ENCODE measurements at places on chromosomes 13 and 19.

DNA sequence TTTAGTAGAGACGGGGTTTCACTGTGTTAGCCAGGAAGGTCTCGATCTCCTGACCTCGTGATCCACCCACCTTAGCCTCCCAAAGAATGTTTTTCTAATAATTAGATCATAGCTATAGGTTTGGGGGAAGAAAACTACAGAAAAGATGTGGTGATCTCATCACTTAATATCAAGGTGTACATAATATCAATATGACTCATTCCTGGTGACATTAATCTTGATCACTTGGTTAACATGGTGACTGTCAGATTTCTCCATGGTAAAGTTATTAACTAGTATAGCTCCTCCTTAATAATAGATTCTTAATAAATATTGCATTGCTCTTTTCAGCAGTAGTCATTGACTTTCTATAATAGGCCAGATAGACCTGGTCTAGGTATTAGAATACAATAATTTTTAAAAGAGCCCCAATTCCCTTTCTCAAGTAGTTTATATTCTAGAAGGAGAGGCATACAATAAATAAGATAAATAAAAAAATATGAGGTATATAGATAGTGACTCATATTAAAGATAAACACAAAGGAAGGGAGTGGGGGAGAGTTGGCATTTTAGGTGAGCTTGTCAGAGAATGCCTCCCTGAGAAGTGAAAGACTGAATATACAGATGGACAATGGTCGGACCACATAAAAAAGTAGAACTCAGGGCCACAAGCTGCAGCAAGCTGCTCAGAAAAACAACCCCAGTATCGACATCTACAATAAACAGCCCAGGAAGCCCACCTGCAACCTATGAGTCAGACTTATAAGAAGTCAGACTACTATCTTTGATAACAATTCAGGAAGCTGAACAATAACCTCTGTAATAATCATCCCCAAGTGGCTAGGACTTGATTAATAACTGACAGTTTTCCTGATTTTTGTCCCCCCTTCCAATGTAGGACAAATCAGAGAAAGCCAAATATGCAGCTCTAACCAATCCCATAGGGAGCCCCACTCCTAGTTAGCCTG lies 210.8 kb downstream of the RFC3 start:
- H3K4me1 ChIP-seq = no peaks in the 10 kb centered on the region
- H3K36me3 ChIP-seq = no peaks in the 10 kb centered on the region
- no peaks in the 10 kb centered on the region for H3K27me3 ChIP-seq
- DNase-seq = no peak
- H3K27ac ChIP-seq = no peak overlapping the region

GRCh38 chr19:34310494-34310981 lies 54.5 kb upstream of the GPI start:
- no peak overlapping the region for H3K4me3 ChIP-seq
- DNase-seq = no peak
- no peak overlapping the region for H3K27ac ChIP-seq
- peaks cover 7% of the 10 kb centered on the region for H3K4me1 ChIP-seq

DNA sequence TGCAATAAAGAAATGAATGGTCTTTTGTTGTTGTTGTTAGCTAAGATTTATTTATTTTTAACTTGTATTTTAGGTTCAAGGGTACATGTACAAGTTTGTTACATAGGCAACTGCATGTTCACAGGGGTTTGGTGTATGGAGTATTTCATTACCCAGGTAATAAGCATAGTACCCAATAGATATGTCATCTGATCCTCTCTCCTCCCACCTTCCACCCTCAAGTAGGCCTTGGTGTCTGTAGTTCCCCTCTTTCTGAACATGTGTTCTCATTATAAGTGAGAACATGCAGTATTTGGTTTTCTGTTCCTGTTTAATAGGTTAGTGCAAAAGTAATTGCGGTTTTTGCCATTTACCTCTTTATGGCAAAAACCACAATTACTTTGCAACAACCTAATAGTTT lies 554.1 kb downstream of the TBC1D4 start:
- DNase-seq = no peak
- no peaks in the 10 kb centered on the region for H3K27me3 ChIP-seq
- H3K4me3 ChIP-seq = no peak overlapping the region
- no peak overlapping the region for H3K27ac ChIP-seq

DNA sequence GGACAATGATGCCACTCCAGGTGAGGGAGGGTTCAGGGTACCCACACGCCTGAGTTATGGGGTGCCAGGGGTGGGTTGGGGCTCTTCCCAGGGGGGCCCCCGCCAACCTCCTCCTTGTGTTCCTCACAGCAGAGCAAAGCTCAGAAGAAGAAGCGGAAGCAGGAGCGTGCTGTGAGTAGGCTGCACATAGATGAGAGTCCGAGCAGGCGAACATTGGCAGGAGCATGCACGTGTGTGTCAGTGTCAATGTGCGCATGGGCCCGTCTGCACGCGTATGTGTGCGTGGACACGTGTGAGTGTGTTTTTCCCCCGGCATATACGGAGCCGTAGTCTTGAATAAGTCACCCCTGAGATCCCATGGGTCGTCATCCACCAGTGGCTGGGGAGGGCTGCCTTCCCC lies 12.4 kb upstream of the USE1 start:
- DNase-seq = no peak
- no peak overlapping the region for H3K27ac ChIP-seq
- no peaks in the 10 kb centered on the region for H3K27me3 ChIP-seq

- H3K27ac ChIP-seq = no peak overlapping the region
- H3K27me3 ChIP-seq = peaks cover 14% of the 10 kb centered on the region
- no peak for DNase-seq
- H3K4me1 ChIP-seq = peaks cover 21% of the 10 kb centered on the region
- no peak overlapping the region for H3K4me3 ChIP-seq
- no peaks in the 10 kb centered on the region for H3K36me3 ChIP-seq
Observed at GRCh38 chr13:20124303-20124702, 36.5 kb downstream of the GJA3 start.

DNA sequence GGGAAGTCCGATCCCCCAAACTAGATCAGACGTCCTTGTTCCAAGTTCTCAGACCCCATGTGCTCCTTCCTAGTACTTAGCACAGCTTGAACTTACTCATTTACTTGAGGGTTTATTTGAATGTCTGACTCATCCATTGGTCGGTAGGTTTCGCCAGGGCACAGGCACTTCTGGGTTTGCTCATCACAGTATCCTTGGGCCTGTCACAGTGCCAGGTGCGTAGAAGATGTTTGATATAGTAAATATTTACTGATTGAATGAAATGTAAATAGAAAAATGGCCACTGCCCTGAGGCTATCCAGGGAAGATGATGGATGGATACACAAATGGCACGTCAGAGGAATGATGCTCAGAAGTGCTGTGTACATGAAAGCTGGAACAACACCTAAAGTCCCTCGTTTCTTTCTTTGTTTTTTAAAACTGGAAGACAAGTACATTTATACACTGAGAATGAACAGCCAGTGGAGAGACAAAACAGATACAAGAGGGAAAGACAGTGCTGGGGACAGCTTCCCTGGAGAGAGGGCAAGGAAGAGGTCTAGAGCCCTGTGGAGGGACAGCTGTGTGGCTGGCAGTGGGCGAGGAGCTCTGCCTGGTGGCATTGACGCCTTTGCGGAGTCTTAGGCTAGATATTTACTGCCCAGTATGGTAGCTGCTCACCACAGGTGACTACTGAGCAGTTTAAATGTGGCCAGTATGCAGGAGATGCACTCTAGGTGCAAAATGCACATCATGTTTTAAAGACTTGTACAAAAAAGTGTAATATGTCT lies 31.2 kb upstream of the KL start:
- DNase-seq = no peak
- no peak overlapping the region for H3K27ac ChIP-seq
- no peaks in the 10 kb centered on the region for H3K36me3 ChIP-seq
- H3K27me3 ChIP-seq = no peaks in the 10 kb centered on the region
